ENCODE measurements at places on chromosomes 2 and 18. TPM values are rescaled to one million over a fixed set of nuclear protein-coding genes. Genes with fewer than 3 reads are reported as not detected.

TDRD15 gene
- total RNA-seq, result not detected

DNA sequence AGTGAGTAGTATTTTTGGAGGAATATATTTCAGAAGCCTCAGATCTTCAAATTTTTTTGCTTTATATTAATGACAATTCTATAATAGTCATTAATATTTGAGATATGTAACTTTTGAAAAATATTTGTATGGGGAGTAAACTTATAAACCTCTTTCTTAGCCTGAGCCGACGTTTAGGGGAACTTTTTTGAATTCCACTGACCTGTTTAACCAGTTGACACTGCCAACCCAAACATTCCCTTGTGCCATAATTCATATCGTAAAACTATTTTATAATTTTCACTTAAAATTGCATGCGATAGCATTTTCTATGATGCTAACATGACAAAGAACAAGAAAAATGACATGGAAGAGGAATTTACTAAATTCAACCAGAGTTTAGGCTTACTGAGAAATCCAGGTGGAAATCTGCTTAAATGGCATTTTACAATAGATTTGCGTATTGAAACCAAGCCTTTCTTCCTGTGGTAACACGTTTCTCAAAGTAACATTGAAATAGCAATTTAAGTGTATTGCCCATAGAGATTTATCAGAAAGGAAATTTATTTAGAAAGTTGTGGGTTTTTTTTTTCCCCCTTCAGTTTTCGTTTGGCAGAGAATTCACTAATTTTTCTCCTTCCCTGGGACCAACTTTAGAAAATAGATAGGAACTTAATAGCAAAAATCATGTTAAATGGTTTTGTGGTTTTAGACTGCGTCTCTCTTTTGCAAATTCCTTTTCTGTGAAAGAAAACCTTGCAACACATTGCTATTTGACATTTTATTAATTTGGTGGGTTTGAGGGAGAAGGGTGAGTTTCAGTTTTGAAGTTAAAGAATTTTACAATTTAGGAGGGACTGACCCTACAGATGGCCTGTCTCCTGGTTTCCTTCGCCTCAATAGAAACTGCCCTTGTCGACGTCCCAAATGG is 77.4 kb downstream of the TANC1 start:
- no peak for DNase-seq

GKN2 gene
- total RNA-seq, result not detected

DTYMK gene
- total RNA-seq, result 52.0 TPM

FKBP1B gene
- 52.0 TPM for total RNA-seq

DNA sequence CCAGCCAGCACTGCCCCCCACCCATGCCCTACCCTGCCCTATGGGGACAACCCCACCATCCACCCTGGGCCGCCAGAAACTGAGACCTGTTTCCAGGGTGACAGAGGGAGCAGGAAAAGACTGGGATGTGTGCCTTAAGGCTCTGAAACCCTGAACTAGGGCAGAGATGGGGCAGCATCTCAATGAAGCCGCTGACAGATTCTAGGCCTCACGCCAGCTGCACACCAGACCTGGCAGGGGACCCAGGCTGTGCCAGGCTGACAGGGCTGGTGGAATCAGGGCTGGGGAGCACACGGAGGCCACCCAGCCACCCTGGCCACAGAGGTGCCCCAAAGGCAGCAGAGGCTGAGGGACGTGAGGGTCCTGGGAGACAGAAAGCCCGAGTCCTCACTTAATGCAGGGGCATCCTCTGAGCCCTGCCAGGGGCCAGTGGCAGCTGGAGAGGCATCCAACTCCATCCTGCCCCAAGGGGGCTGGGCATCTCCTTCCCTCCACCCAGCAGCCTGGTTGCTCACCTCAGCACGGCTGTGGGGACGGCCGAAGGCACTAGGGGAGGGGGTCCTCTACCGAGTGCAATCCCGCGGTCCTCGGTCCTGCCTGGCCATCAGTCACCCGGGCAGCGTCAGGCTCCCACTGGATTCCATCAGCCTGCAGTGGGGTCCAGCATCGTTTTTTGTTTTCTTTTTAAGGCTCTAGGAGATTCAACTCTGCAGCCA is 169.2 kb downstream of the ZFP36L2 start:
- peak; percentile 92 for DNase-seq

DNA sequence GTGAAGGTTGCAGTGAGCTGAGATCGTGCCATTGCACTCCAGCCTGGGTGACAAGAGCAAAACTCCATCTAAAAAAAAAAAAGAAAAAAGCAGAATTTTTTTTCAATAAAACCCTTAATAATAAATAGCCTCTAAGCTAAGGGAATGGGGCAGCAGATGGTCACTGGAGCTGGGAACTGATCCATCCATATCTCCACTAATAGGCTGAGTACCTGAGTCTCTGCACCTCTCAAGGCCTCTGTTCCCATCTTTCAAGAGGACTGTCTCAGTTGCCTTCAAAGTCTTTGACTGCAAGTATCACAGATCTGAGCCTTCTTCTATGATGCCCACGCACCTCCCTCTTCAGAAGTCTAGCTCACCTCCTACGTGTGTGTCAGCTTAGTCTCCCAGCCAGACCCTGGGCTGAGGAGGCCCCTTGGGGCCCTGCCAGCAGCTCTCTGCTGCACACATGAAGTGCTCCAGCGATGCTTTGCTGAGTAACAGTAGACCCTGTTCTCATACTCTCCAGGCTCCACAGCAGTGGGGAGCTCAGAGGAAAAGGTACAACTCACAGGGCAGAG is 32.9 kb downstream of the ST8SIA5 start:
- DNase-seq, result peak; percentile 87

DNA sequence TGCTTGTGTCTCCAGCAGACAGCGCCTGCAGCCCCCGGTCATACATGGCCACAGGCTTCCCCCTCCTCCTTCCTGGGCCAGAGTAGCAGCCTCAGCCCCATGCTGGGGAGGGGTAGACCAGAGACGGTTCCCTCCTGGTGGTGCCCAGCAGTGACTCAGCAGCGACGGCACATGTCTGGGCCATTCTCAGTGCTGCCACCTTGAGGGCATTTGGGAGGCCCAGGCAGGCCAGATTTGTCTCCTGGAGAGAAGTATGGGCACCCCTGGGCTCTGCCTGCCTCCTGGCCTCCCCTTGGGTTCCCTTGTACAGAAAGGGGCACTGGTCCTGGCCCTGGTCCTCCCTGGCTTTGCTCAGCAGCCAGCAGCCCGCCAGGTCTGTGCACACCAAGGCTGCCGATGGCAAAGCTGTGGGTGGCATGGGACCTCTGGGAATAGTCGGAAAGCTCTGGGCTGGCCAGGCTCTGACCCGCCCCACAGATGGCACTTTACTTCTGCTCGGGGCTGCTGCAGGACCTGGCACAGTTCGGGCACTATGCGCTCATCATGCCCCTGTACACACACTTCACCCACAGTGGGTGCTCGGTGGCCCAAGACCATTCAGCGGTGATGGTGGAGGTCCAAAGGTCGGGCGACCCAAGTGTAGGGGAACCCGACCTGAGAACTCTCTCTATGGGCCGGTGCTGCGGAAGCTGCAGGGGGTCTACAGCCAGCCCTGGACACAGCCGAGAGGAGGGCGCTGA is 11.4 kb upstream of the ALPI start:
- peak; percentile 14 for DNase-seq

DNA sequence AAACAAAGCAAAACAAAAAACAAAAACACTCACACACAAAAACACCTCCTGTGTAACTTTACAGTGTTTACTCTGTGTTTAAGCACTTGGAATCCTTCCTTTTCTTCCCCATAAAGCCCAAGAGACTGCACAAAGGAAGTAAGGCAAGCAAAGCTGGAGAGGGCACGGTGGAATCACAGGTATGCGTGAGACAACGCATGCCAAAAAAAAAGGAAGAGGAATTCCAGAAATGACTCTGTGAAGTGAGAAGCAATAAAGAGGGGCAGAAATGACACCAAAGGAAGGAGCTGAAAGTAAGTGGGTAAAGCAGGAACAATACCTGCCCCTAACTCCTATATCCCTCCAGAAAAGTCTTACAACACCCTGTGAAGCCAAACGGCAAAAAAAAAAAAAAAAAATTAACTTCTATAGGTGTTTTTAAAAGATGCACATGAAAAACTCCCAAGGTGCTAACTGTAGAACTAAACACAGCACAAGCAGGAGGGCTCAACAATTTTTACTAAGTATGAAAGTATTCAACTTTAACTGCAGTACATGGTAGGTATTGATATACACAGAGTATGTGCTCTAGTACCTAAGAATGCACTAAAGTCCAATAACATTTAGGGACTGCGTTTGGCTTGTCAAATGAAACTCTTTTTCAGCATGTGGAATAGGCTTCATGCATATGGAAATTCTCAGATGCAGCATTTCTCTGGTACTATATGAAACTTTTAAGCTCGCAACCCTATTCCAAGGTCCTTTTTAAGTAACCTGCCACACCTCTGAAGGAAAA is 9.1 kb downstream of the RND3 start:
- no peak for DNase-seq

DNA sequence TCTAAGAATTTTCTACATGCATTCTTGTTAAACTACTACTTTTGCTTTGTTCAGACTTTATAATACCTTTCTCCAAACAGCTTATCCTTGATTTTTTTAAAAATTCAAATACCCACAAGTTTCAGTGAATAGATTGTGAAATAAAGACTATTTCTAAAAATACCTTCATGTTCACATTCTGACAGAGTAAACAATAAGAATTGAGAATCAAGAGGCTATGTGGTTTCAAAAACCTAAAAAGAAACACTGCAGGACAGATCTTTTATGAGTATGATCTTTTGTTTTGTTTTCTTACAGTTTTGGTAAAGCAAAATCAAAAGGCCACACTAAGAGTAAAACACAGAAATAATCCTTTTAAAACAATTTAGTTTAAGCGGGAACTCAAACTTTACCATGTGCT is 21.2 kb downstream of the ALS2 start:
- DNase-seq, result no peak

DNA sequence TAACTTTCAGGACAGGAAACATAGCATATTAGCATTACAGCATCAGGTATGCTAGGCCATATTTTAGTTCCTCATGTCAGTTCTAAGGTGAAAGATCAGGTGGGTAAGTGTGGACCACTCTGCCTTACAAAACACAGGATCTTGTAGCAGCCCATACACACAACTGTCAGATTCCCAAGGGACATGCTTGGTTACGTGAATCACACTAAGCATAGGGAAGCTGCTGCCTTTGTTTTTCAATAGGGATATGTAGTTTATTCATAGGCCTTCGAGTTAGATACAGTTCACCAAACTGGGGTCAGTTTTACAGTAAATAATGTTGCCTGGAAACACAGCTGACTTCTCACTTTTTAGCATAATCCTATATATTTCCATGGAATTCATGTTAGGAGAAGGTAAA is 116.1 kb upstream of the OTX1 start:
- DNase-seq, result no peak

GRCh38 chr2:45567288-45567963 is 43.6 kb downstream of the SRBD1 start:
- no peak for DNase-seq

DNA sequence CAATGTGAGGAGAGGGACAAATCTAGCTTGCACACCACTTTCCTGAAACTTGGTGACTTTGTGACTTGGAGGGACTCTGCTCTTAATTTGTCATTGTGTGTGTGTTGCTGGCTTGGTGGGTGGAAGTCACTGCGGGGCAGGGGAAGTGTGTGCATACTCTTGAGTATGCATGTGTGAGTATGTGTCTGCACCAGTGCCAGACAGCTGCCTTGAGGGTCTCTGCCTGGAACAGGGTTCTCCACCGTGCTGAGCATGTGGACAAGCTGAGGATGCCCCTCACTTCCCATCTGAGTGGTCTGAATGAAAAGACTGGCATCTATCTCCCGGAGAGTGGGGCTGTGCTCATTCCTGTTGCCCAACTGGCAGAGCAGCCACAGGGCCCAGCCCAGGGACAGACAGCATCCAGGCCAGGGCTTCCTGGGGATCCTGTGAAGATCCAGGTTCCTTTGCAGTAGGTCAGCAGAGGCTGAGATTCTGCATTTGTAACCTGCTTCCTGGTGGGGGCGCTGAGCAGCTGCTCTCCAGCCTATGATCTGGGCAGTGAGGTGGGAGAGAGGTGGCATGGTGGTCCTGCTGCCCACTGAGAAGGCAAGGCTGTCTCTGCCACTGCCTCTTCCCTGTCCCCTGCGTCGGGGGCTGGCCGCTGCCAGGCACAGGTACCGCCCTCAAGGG is 138.9 kb upstream of the HAAO start:
- DNase-seq, result no peak

CCDC68 gene
- total RNA-seq, result not detected

- peak; percentile 25 for DNase-seq
Measured at GRCh38 chr2:190277234-190278112, 42.2 kb downstream of the HIBCH start.

- no peak for DNase-seq
Measured at GRCh38 chr2:143157001-143157400, 27.8 kb downstream of the ARHGAP15 start.
